Putamen (tissue), 1 donor: ENCODE measurements at places on chromosomes 5 and 9.

DNA sequence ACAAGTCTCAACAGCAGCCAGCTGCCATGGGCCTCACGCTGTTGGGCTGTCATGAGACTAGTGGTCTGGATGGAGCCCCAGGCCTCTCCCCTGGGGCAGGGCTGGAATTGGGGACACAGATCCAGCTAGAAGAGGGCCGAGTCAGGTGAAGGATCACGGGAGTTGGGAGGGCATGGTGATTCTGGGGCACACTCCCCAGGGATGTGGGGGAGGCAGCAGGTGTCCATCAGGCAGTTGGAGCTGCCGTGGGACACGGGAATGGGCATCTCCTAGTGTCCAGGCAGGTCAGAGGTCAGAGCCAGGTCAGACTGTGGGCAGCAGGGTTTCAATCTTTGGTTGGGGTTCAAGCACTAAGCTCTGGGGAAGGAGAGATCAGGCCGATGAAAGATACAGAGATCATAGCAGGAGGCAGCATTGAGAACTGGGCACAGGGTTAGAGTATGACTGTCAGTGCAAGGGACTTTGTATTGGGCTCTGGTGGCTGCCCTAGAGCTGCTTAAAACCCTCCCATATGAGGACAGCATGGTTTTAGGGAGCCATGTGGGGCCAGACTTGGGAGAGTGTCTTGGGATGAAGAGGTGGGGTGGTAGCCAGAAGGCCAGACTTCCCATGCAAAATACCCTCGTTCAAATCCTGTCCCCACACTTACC, 59.2 kb downstream of the ARHGEF37 start:
- no peak for DNase-seq

DNA sequence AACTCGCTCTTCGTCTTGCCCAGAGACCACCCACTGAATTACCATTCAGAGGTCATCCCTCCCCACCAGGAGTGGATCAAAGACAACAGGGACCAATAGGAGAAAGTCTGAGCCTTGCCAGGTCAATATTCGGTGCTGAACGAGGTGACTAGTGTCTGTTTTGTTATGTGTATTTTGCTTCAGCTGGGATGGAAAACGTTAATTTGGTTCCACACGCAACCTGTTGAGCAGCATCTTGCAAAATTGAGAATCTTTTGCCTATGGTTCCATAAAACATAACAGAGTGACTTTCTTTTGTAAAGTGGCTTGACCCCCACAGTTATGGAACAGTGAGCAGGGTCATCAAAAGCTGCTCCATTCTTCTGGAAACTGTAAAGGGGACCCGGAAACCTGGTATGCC, 168.4 kb downstream of the MSX2 start:
- DNase-seq, result no peak

- no peak for DNase-seq
Measured at GRCh38 chr9:131297903-131298302, 8.4 kb downstream of the PLPP7 start.

DNA sequence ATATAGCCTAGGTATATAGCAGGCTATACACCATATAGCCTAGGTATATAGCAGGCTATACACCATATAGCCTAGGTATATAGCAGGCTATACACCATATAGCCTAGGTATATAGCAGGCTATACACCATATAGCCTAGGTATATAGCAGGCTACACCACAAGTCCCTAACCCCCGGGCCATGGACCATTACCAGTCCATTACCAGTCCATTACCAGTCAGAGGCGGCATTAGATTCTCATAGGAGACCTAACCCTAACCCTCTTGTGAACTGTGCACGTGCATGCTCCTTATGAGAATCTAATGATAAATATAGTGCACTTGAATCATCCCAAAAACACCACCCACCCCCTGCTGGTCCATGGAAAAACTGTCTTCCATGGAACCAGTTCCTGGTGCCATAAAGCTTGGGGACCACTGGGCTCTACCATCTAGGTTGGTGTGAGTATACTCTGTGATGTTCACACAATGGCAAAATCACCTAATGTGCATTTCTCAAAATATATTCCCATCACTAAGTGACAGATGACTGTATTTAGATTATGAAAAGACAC, 4.7 kb downstream of the PLIN2 start:
- DNase-seq, result no peak

DNA sequence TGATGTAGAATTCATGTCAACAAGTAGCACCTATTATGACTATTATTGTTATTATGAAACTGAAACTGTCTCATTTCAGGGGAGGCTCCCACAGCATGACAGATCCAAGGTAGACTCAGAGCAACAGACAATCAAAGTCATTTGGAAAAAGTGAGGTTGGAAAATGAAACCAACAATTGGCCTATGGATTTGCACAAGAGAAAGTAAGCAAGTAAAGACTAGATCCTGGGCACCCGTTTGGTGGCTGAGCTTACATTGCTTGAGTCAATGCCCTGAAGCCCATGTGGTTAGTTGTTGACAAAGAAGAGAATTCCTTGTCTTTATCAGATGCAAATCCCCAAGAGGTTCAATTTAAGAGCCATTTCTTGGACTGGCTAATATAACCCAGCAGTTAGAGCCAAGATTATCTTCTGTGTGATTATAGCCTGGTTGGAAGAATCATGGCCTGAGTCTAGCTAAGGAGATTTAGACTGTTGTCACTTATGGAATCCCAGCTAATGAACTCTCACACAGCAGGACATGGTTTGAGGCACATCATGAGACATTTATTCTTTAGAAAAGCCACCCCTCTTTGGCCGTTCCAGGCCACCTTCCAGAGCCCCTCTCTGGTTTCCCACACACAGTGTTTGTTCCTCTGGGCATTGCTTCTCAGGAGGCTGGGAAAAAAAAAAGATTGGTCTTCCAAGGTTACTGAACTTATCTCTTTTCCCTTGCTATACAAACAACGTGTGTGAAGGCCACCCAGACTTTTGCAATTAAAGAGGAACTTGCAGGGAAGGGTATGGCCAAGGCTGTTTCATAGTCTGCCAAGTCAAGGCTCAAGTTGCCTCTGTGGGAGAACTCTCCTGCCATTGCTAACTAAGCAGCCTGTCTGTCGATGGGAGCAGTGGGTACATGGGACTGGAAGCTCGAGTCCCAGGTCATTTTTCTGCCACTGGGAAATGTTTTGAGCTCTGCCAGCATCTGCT, 399.5 kb downstream of the ENC1 start:
- DNase-seq, result no peak

DNA sequence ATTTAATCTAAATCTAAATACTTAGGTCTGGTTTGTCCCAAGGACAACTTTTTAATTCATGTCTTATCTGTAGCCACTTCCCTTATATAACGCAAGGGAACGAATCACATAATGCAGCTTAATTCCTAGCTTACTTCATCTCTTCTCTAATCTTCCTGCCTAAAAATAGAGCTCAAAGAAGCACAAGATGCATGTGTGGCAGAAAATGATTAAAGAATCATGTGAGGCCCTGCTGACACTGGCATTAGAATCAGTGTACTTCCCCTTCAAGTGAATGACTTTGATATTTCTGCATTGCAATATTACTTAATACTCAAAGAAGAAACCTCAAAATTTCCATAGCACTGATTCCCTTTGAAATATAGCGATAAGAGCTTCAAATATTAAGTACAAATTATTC, 317.9 kb upstream of the FTMT start:
- peak; percentile 1 for DNase-seq

- no peak for DNase-seq
Measured at GRCh38 chr9:114954956-114955582, 24.7 kb upstream of the TNFSF8 start.

GRCh38 chr9:76162086-76162730, 232.0 kb downstream of the RFK start:
- DNase-seq, result no peak

DNA sequence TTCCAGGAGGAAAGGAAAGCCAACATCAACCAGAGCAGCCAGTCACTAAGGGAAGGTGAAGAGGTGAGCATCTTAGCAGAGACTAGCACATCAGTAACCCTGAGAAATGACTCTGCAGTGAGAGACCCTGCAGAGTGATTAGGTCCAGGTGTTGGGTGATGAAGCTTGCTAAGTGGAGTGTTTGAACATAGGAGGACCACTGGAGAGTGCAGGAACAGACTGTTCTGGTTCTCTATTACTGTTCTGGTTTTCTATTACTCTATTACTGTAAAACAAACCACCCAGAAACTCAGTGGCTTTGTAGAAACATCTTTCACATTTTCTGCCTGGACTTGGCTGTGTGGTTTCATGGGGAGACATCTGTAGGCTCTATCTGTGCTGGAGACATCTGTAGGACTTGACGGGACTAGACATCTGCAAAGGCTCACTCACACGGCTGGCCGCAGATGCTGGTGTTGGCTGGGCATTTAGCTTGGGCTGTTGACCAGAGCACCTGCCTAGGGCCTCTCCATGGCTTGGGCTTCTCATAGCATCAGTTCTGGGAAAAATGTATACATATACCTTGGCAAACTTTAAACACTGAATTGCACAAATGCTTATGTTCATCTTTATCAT, 33.4 kb upstream of the SPATA31E1 start:
- DNase-seq, result no peak

- DNase-seq, result no peak
Measured at GRCh38 chr9:20408513-20408912, 213.8 kb downstream of the MLLT3 start.

GRCh38 chr5:58504766-58505165, 13.5 kb downstream of the GAPT start:
- no peak for DNase-seq

DNA sequence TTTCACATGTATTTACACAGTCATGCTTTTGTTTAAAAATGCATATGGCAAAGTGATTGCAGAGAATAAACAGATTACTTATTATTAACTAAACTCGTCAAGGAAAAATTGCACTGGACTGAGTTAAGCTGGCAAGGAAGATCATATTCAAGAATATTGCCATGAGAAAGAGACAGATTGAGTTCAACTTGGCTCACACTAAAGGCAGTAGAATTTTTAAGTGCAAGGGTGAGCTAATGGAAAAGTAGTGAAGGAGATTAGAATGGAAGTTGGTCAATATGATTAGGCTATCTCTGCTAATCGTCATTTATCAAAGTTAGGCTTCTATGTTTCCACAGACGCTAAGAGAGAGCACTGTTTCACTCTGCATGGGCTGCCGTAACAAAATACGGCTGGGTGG, 557.6 kb downstream of the PRR16 start:
- DNase-seq, result no peak

GRCh38 chr9:74006935-74007334, 490.2 kb upstream of the RORB start:
- DNase-seq, result no peak

GRCh38 chr5:35908228-35908627, 30.2 kb downstream of the CAPSL start:
- no peak for DNase-seq

DNA sequence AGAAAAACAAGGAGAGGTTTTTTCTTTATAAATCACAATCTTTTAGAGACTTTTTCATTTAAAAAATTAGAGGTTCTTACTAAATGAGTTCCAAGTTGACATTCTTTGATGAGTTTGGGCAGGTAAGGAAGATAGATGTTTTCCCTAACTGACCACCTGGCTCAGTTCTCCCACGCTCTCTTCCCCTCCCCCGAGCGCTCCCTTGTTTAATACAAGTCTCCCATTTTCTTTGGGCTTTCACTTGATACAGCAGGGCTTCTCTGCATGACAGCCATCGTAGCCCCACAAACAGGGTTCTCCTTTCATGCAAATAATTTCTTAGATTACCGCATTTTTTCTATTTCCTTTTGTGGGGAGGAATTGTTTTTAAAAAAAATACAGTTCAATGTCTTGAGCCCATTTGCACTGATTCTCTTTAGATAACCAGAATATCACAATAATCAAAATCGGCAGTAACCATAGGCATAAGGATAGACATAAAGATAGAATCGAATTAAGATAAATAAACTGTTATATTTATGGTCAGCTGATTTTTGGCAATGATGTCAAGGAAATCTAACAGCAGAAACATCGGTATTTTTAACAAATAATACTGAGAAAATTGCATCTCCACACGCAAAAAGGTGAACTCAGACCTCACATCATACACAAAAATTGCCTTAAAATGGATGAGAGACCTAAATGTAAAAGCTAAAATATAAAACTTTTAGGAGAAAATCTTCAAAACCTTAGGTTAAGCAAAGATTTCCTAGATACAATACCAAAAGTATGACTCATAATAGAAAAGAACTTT, 325.4 kb downstream of the PIK3R1 start:
- no peak for DNase-seq

- no peak for DNase-seq
Measured at GRCh38 chr9:18605766-18606180, 131.8 kb downstream of the ADAMTSL1 start.

DNA sequence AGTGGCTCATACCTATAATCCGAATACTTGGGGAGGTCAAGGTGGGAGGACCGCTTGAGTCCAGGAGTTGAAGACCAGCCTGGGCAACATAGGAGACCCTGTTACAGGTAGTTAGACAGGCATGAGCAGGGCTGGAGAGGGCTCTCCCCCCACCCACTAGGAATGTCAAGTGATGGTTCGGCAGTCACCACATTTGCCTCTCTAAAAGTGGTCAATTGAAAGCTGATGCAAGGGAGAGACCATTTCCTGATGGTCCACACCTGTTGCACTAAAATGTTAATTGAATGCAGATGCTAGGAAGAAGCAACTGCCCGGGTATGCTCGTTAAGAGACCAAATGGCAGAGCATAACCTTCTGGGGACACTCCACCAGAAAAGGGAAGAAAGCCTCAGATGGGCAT, 82.7 kb downstream of the SFXN1 start:
- DNase-seq, result no peak

DNA sequence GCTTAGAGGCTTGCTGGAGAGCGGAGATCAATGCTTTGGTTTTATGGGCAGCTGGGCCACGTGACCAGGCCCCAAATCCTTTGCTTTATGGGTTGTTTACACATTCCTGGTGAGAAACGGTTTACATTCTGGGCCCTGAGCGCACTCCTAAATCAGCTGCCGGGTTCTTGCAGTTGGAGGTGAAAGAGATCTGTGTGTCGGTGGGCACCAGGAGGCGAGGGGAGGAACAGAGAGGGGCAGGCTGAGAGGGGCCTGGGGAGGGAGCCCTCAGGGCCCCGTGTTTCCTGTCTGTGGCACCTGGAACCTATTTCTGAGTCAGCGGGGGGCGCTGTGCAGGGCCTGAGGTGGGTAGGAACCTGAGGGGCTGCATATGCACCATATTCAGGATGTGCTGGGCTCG, 63.5 kb upstream of the HAND1 start:
- no peak for DNase-seq

DNA sequence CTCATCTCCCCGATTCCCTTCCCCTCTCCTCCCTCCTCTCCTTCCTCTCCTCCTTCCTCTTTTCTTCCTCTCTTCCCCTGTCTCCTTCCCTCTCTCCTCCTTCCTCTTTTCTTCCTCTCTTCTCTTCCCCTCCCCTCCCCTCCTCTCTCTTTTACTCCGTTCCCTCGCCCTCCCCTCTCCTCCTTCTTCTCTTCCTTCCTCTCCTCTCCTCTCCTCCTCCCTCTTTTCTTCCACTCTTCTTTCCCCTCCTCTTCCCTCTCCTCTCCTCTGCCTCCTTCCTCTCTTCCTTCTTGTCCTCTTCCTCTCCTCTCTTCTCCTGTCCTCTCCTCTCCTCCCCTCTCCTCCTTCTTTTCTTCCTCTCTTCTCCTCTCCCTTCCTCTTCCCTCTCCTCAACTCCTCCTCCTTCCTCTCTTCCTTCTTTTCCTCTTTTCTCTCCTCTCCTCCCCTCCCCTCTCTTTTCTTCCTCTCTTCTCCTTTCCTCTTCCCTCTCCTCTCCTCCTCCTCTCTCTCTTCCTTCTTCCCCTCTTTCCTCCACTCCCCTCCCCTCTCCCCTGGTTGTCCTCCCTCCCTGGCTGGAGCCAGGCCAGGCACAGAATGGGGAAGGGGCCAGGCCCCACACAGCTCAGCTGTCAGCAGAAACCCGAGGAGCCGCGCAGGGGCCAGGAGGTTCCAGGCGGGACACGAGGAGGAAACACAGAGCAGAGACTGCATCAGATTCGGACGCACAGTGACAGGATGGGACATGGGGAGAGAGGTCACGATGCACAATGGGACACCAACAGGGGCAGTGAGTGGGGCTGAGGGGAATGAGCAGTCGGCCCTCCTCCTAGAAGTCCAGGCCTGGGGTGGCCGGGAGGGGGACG, 48.0 kb downstream of the CAMK2A start:
- DNase-seq, result no peak
